Hematopoietic multipotent progenitor cell treated with erythropoietin and hydrocortisone succinate and interleukin-3 and kit ligand, for 15 days (in vitro differentiated cells): ENCODE measurements at places on chromosomes 2 and 18.

GRCh38 chr2:181754105-181754504 lies 73.8 kb upstream of the NEUROD1 start:
- DNase-seq, result no peak

GRCh38 chr2:155368934-155369333 lies 670.4 kb downstream of the KCNJ3 start:
- no peak for DNase-seq

- no peak for DNase-seq
Observed at GRCh38 chr2:20430461-20431300, 16.2 kb upstream of the RHOB start.

DNA sequence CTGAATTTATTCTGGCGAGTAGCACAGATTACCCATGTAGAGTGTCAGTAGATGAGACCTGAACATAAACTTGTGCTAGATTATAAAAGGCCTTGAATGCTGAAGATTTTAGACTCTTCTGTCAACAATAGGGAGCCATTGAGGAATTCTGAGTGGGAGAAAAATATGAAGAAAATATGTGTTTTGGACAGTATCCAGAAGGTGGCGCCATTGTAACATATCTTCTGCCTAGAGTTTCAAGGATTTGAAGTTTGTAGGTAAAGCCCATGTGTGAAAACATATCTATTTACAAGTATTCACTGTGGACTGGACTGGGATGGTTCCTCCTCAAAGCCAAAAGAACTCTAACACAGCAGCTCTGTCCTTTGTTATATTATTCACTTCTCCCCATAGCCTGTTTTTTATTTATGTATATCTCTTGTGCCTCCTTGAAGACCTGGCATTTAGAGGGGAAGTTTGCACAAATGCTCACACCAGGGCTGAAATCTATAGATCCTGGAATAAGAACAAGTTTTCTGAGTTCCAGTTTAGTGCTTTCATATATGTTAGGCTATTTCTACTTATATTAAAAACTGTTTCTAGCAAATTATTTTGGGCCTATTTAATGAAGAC lies 124.9 kb downstream of the RDH14 start:
- peak; percentile 34 for DNase-seq

GRCh38 chr2:213084261-213084660 lies 67.2 kb downstream of the IKZF2 start:
- DNase-seq, result no peak

GRCh38 chr18:76054156-76054555 lies 440.9 kb downstream of the ZNF516 start:
- no peak for DNase-seq

GRCh38 chr2:129936334-129936934 lies 43.0 kb upstream of the RAB6C start:
- no peak for DNase-seq
